ENCODE measurements at places on chromosomes 1 and 21. TPM values are rescaled to one million over a fixed set of nuclear protein-coding genes. Genes with fewer than 3 reads are reported as not detected.

Gene PEAR1
- 5.4 TPM for total RNA-seq

Gene C1QC
- 395 TPM for total RNA-seq

- peak; percentile 34 for DNase-seq
Measured at GRCh38 chr1:202811296-202812175, 782 bp downstream of the PCAT6 start.

GRCh38 chr1:6244401-6245049 is 546 bp downstream of the HES3 start:
- no peak for DNase-seq

DNA sequence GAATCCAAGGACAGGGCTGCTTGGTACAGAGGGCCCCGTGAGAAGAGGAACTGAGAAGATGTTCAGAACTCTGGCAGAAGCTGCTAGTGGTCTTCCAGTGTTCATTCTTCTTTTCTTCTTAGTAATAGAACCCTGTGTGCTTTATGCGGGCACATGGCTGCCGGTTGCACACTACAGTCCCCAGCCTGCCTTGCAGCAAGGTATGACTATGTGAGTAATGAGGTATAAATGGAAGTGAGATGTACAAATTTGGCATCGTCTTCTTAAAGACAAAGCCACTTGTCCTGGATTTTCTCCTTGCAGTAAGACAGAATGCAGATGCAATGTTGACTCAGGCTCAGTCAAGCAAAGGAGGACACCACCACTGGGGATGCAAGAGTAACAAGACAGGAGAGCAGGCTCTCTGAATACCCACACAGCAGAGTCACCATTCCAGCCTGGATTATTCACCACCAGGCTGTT is 15.0 kb upstream of the ATP1B1 start:
- no peak for DNase-seq

All from heart left ventricle (tissue), 16 donors.